ENCODE measurements at places on chromosomes 4 and X. TPM values are rescaled to one million over a fixed set of nuclear protein-coding genes. Genes with fewer than 3 reads are reported as not detected.

HPSE gene
- total RNA-seq = 1.0 TPM

DNA sequence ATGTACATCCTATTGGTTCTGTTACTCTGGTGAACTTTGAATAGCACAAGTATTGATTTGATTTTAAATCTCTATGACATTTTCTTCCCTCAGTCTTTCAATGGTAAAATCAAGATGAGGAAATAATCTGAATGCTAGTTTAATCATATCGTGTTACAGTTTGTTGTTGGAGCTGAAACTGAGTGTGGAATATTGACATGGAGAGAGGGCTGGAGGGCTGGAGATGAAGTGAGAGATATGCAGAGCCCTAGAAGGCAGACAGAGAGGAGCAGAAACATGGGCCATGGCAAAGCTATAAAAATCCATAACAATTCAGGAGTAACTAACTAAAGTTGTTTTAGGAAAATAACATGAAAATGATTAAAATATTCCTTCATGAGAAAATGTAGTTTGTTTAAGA is 141.1 kb downstream of the BANK1 start:
- DNase-seq = no peak

- DNase-seq = no peak
These were observed 28.2 kb downstream of the WDR1 start for GRCh38 chr4:10088135-10089010.

DNA sequence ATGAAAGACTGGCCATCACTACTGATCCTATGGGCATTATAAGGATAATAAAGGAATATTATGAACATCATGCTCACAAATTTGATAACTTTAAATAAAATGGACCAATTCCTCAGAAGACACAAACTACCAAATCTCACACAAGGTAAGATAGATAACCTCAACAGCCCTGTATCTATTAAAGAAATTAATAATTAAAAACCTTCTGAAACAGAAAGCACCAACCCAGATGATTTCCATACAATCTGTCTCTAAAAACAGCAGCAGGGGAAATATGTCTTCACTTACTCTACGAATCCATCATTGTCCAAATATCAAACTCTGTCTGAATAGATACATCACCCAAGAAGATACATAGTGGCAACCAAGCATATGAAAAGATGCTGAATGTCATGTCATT is 55.2 kb downstream of the LCORL start:
- no peak for DNase-seq

All from GM23248 (cell line).